ENCODE measurements at places on chromosomes 16 and 17.

DNA sequence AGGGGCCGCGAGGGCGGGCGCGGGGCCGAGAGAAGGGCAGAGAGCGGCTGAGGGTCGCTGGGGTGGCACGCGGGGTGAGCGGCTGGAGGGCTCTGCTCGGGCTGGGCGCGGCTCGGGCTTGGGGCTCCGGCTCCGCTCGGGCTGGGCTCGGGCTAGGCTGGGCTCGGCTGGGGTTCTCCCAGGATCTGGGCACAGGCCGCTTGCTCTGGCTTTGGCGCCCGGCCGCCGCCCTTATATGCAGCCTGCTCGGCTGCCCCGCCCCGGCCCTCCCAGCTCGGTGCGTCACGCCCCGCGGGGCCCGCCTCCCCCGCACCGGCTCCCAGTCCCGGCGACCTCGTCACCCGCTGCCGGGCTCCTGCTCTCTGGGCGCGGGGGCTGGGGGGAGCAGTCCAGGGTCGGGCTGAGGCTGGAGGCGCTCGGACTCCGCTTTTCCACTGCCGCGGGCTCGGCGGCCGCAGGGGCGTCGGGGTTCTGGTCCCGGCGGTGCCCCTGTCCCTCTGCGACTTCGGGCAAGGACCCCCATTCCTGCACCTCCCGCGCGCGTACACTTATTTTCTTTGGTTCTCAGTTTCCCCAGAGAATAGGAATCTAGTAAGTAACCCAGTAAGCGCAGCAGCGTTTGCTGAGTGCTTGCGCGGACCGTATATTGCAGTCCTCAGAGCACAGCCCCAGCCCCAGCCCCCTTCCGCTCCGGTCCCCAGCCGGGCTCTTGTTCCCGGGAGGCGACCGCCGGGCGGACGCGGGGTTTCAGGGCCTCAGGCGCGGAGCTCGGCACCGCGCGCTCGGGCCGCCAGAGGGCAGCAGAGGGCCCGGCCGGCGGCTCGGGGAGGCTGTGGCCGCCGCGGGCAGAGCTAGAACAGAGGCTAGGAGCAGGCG is at the start of gene RASD1:
Gene RASD1, minus strand, starts transcription at position 207 of the 876 bp plus-strand sequence. CDS start 214 bp downstream, outside the sequence.
- no peak for DNase-seq

- no peak for DNase-seq
These were observed 568 bp upstream of the TNK1 start for GRCh38 chr17:7380321-7380720.

- no peak for DNase-seq
These were observed 102.6 kb downstream of the N4BP1 start for GRCh38 chr16:48507391-48507790.

GRCh38 chr16:51577621-51578303 is 426.7 kb upstream of the SALL1 start:
- DNase-seq = no peak

GRCh38 chr16:1543085-1543896 is 9.8 kb downstream of the TMEM204 start:
- DNase-seq = no peak
